NCI-H526 treated with DMSO at 0.1 percent for 48 hours (cell line): ENCODE measurements at places on chromosomes 2 and 18.

- DNase-seq, result no peak
Observed at GRCh38 chr18:49669403-49669802, 107.5 kb downstream of the LIPG start.

GRCh38 chr2:54522624-54523281 is 66.6 kb downstream of the SPTBN1 start:
- DNase-seq, result peak; percentile 78

- DNase-seq, result no peak
Observed at GRCh38 chr18:48943736-48944527, 6.8 kb downstream of the SMAD7 start.

GRCh38 chr2:233342301-233342700 is 12.0 kb upstream of the DGKD start:
- DNase-seq, result no peak

DNA sequence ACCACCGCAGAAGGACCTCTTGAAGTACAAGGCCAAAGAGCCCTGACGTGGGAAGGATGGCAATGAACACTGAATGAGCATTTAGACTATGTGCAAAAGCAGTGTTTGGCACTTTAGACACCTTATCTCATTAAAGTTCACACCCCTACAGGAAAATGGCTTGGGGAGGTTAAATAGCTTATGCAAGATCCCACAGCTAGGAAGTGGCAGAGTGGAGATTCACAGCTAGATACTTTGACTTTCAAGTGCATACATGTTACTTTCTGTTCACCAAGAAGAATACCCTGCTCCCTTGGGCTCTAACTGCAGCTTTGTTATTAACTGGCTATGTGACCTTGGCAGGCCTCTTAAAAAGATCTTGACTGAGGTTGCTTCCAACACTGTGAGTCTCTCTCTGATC is 58.2 kb downstream of the ICOS start:
- no peak for DNase-seq

DNA sequence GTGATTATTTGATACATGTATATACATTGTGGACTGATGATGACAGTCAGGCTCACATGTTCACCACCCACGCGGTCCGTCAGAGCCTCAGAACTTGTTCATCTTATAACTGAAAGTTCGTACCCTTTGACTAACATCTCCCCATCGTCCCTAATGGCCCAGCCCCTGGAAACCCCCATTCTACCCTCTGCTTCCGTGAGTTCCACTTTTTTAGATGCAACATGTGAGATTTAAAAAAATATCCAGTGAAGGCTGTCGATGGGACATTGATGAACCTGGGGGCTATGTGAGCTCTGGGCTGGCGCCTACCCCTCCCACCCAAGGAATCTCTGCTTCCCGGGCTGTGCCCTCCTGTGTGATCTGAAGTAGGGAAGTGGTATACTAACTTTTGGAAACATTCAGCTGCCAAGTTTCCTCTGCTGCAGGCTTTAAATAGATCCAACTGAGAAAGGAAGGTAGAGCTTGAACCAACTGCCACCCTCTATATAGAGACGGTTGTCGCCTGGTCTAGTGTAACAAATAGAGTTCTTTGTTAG is 163.8 kb downstream of the FAM210A start:
- DNase-seq, result no peak

GRCh38 chr2:200593905-200594304 is 8.1 kb downstream of the AOX1 start:
- no peak for DNase-seq

DNA sequence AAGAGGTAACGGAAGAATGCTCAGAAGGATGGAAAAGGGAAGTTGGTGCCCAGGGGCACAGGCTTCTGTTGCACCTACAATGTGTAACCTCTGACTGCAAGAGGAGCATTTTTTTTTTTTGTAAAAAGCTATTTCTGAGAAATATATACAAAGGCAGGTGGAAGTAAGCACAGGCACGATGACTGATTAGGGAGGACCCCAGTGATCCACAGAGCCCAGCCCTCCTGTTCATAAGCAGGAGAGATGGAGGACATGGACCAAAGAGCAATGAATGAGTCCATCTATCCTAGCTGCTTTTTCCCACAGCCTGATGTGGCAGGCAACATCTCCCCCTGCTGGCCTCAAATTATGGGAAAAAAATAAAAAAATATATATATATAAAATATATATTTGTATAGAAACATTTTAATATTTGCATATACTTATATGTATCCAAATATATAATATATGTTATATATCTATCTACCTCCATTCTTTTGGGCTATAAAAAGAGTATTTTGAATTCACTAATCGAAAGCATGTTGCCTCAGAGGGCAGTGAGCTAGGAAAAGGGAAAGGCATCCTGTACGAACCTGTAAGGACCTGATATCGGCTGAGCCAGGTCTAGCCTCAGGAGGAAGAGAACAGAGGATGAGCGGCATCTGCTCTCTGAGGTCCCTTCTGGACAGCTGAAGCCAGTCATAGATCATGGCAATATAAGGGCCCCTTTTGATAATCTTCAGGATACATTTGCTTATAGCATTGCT is 166.0 kb upstream of the STK17B start:
- peak; percentile 22 for DNase-seq

GRCh38 chr2:69164061-69164778 is 151.2 kb downstream of the ANTXR1 start:
- DNase-seq, result no peak

- DNase-seq, result no peak
Observed at GRCh38 chr2:7438855-7439254, 521.6 kb downstream of the RNF144A start.

DNA sequence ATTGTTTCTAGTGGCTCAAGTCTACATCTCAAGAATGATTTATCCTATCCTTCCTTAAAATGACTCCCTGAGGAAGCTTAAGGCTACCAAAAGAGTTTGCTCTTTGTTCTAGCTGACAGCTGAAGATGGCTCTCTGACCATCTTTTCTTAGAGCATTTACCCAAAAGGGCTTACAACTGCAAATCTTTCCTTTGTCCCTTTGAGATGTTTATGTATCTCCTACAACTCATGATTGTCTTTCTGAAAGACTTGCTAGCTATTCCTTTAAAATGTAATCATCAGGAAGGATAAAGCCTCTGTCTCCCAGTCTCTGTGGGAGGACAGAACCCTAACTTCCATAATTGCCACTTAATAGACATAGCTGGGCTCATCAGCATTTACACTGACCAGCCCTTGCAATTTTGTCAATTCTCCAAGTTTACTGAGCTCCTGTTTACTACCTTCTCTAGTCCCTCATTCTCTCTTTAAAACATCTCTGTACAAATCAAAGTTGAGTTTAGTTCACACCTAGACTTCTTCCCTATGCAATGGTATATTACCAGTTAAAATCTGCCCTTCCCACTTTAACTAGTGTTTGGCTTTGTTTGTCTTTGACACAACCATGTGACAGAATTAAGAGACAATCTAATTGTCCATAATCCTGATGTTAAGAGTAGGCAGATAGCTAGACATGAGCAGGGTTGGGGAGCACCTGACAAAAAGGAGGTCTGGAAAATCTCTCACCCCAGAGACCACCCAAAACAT is 188.2 kb downstream of the PTH2R start:
- DNase-seq, result no peak

DNA sequence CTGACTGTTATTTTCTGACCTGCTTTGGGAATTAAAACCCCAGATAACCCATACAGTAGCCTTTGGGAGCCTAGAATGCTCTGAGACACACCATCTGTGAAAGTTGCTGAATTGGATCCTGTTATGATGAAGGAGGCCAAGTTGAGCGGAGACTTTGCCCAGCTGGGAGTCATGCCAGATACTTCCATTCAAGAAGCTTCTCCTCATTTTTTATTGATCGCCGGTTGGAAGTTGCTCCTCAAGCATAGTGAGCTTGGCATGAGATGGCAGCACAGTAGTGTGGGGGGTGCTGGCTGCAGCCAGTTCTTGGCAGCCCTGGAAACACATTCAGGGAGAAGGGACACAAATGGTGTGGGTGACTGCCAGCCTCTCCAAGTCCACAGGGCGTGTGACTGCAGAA is 270.7 kb upstream of the NRP2 start:
- no peak for DNase-seq

DNA sequence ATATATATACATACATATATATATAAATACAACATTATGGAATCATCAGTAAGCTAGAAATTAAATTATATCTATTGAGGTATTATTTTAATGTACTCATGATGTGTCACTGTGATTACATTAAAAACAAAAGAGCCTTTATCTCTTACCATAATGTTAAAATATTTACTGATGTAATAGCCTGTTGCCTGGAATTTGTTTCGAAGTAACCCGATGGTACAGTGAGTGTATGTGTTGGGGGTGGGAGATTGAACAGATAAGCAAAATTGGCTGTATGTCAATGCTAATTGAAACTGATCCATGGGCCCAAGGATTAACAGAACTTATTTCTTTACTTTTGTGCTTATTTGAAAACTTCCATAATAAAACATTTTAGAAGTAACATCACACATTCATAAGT is 1473.2 kb downstream of the LRP1B start:
- DNase-seq, result no peak

- no peak for DNase-seq
Observed at GRCh38 chr2:51387235-51387634, 355.3 kb upstream of the NRXN1 start.

DNA sequence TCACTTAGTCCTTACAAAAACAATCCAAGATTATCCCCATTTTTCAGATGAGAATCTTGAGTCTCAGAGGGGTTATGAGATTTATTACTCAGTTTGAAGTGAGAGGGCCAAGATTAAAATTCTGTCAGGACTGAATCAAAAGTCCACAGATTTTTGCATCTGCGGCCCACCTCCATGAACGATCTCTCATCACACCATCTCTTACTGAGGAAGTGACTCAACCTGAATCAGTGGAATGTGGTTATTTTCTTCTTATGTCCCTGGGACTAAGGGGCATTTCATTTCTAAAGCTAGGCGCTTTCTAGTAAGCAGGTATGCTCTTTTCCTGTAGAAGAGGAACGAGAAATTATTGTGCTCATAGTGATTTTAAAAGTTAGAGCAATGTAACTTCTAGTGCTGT is 360.3 kb upstream of the SPHKAP start:
- no peak for DNase-seq

DNA sequence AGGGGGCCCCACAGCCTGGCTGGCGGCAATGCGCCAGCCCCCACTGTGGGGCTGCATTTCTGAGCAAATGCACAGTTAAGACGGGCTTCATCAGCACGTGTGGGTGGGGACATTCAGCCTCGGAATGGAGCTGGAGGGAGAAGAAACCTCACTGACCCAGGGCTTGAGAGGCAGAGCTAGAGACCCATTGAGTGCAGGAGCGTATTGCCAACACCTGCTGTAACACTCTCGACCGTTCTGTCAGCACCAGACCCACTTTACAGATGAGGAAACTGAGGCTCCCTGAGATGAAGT is 200.9 kb upstream of the RAB6C start:
- DNase-seq, result no peak

GRCh38 chr2:38620282-38620977 is 17.7 kb upstream of the HNRNPLL start:
- no peak for DNase-seq

DNA sequence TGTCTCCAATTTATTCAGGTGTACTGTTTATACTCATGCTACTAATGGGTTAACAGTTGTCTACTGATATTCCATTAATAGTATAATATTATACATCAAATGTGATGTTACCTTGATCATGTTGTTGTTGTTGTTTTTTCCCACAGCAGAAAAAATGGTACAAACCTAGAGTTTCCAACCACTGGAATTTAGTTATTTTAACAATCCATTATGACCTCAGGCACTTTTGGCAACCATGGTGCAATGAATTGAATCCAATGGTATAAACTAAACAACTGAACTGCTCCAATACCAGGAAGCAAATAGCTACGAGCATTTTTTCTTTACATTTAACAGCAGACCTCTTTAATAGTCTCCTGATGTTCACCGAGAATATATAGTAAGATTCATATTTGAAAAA is 31.0 kb upstream of the C2orf66 start:
- DNase-seq, result no peak

DNA sequence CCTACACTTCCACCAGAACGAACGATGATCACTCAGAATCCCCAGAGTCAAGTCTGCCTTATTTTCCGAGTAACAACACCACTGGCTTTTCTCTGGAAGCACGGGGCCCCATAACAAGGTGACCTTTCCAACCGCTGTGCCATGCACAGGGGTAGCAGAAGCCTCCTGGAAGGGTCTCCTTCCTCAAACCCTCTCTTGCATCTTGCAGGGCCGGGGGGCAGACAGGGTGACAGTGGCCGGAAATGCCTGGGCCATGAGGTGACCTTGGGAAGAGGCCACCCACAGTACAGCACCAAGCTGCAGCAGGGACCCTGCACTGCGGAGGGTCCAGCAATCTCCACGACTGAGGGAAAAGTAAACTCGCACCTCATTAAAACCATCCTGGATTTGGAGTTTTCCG is 108.5 kb downstream of the PXDN start:
- DNase-seq, result no peak

DNA sequence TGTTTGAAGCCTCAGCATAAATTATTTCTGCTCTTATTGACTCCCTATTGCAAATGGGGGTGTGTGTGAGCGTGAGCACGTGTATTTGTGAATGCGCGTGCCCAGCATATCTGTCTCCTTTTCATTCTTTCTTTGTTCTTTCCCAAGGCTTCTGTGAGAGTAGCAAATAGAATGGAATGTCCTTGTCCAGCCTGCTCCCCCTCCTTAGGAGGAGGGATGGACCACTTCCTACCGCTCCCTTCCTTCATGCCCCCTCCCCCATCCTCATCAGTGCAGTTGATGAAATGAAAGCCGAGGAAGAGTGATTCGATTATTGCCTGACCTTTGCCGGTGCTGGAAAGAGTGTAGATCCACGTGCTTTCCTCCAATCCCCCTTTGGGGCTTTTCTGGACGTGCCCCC is 102.0 kb downstream of the CPO start:
- no peak for DNase-seq

DNA sequence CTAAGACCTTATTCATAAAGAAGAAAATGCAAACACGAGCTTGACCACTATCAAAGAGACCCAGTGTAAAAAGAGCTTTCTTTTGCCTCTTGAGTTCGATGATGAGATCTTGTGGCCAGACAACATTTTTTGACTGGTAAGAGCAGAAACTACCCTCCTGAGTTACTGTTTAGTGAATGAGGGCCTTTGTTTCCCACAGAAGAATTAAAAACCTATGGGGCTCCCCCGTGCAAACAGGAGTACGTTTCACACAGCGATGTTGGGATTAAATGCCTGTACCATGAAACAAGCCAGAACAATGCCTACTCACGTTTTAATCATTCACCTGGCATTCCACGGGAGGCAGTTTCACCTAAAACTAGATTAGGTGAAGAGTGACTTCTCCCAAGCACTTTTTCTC is 36.0 kb downstream of the MYCN start:
- no peak for DNase-seq

DNA sequence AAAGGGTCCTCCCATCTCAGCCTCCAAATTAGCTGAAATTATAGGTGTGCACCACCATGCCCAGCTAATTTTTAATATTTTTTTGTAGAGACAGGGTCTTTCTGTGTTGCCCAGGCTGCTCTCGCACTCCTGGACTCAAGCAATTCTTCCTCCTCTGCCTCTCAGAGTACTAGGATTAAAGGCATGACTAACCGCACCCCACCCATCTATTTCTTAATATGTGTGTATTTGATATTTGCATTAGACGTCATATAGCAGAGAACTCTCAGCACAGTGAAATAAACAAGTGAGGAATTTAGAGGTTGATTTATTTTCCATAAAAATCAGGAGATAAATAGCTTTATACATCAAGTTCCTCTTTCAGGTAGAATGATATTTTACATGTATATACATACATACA is 213.5 kb downstream of the FSIP2 start:
- no peak for DNase-seq

GRCh38 chr18:58847383-58848071 is 17.1 kb upstream of the ZNF532 start:
- DNase-seq, result no peak
